ENCODE measurements at places on chromosomes 2 and 18.

DNA sequence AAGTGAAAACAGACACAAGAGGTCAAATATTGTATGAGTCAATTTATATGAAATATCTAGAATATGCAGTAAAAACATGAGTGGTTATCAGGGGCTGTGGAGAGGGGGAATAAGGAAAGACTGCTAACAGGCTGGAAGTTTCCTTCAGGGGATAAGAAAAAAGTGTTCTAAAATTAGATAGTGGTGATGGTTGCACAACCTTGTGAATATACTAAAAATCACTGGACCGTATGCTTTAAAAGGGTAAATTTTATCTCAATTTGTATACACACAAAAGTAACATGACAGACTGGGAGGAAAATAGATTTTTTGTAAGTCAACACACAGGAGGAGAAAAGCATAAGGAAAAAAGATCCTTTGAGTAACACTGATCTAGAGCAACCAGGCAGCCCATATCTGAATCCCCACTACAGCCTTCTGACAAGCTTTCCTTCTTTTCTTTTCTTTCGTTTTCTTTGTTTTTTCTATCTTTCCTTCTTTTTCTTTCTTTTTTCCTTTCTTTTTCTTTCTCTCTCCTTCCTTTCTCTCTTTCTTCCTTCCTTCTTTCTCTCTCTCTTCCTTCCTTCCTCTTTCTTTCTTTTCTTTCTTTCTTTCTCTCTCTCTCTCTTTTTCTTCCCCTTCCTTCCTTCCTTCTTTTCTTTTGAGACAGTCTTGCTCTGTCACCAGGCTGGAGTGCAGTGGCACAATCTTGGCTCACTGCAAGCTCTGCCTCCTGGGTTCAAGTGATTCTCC lies 95.4 kb downstream of the AAK1 start:
- DNase-seq, result no peak

DNA sequence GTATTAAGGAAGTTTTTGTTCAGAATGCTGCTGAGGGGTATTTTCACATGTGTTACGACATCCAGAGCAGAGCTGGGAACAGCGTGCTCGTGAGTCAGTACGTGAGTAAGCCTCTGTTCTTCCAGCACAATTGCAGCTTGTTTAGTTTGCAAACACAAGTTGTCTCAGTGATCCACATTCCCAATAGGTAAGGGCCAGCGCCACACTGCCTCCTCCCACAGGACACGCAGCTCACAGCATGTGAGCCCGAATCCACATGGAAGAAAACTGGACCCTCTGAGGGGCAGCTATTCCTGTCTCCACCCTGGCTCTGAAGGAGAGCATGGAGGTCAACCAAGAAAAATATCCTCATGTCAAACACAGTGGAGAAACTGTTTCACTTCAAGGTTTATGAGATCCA lies 173.9 kb upstream of the PID1 start:
- DNase-seq, result no peak

DNA sequence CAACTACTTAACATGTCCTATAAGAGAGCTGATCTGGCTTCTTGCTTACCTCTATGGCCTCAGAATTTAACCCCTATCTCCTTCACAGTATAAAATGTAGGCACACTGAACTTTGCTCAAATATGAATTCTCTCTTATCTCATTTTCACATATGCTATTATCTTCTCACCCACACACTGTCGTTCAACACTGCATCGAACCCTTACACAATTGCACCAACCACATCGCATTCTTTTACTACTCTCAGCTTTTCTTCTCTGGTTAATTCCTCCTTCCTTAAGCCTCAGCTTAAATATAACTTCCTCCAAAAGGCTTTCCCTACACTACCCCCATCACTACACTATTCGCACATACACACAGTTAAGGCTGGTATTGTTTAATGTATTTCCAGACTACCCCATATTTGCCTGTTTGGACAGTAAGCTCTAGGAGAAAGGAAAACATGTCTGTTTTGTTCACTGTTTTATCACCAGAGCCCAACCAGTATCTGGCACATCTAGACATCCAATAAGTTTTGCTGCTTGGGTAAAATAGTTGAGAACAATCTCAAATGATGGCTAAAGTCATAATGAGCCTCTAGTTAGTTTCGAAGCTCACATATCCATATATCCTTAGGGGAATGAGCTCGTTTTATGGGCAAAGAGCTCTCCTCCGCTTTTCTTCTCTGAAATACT lies 47.7 kb downstream of the HIBCH start:
- DNase-seq, result no peak

- DNase-seq, result no peak
These were observed 127.4 kb upstream of the SLC8A1 start for GRCh38 chr2:40579247-40579646.

Measured in stimulated activated CD4-positive, alpha-beta T cell treated with anti-CD3 and anti-CD28 coated beads, Interleukin-12 subunit alpha, Interleukin-12 subunit beta, amount 100 ng/mL, for 4 hours (primary cell).